T-cell (primary cell): ENCODE measurements at places on chromosomes 2 and 18.

GRCh38 chr2:139825726-139826125 is 1045.5 kb upstream of the NXPH2 start:
- no peak for DNase-seq

GRCh38 chr2:240456447-240457222 is 21.2 kb downstream of the GPC1 start:
- no peak for DNase-seq

DNA sequence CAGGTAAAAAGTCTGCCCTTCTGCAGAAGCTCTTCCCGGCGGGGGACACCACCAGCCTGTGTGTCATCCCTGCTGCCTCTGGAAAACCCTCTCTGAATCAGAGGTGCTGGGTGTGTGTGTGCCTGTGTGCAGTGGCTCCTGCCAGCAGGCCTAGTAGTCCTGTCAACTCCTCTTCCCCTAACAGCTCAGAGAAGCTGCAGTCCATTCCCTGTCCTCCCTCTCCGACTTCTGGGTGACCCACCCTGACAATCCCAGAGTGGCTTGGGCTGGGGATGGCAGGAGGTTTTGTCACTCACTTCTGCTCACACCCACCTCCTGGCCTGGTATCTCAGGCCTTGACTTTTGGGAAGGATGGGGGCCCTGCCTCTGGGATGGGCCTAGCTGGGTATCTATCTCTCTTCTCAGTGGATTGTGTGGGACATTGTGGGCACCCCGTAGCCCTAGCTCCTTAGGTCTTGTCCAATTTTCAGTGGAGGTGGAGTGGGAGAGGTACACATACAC is 2.3 kb downstream of the WNT10A start:
- DNase-seq = no peak

DNA sequence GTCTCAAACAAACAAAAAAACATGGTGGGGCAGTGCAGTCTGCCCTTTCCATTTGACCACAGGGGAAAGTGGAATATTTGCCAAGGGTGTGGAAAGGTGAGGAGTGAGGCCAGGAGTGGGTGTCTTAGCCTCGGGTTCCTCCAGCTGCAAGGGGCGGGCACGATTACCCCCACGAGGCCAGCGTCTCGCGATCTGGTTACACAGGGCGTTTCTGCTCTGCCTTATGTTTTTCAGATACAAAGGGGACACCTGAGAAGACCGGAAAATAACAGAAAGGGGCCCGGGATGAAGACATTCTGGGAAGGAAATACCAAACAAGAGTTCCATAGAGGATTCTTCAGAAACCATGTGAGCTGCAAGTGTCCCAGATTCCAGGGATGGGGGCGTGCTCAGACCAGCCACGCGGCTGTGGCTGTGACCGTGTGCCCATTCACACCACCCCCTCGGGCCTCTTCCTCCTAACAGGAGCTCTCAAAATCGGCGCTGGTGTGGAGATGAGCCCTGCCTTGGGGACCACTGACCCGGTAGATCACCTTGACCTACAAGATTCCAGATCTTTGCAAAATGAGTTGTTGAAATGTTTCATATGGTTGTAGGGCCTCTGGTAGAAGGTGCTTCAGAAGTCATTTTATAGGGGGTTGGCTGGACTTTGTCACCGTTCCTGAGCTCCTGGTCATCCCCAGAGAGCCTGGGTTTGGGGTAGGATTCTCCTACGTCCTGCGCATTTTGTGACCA is 34.2 kb downstream of the FAM178B start:
- no peak for DNase-seq

- DNase-seq = no peak
Observed at GRCh38 chr2:127984551-127984950, 43.3 kb downstream of the SAP130 start.

DNA sequence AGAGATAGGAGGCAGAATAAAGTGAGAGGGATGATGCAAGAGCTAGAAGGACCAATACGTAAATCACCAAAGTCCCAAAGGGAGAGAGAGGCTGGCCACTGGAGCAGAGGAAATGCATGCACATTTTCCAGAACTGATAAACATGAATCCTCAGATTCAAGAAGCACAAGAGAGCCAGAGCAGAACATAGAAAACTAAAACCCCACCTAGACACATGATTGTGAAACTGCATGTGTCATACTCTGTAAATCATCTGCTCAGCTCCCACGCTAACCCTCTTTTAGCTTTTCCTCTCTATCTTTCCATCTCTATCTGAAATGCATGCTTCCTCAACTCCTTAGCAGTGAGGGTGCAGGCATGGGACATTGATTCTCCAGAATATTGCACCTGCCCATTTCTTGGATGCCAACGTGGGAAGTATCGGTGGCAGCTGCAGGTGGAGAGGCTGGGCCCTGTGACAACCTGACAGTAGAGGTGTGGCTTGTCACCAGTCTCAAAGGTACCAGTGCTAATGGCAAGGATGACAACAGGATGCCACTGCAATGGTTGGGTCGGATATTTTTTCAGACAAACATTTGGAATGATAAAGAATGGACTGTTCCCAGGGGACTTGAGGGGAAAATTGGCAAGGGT is 89.3 kb upstream of the OTOS start:
- DNase-seq = no peak

DNA sequence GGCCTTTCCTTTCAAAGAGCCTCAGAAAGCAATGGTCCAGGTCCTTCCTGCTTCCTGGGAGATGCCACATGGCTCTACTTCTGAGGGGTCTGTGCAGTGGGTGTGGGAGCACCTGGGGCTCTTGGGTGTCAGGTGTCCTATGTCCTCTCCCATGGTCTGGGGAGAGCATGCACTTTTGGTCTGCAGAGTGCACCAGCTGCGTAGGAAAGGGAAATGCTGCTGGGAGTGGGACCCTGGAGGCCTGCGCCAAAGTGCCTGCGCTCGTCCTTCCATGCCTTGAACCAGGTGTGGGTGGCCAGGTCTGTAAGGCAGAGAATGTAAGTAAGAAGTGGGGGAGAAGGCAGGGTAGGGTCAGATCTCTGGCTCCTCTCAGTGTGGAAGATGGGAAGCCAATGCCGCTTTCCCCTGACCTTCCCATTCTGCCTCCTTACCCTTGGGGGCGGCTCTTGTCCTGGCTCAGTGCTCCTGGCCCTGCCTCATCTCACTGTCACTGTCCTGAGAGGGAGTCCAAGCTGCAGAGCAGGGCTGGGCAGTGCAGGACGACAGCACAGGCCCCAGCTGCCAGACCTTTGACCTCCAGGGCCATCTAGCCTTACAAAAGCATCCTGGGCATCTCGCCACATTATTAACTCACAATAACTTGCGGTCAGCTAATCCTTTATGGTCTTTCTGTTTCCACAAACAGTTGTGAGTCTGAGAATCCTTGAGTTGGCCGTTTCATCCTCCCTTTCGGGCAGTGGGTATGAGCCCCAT is 6.6 kb upstream of the PROM2 start:
- peak; percentile 4 for DNase-seq

GRCh38 chr2:29276151-29276550 is 160.9 kb downstream of the CLIP4 start:
- DNase-seq = no peak

DNA sequence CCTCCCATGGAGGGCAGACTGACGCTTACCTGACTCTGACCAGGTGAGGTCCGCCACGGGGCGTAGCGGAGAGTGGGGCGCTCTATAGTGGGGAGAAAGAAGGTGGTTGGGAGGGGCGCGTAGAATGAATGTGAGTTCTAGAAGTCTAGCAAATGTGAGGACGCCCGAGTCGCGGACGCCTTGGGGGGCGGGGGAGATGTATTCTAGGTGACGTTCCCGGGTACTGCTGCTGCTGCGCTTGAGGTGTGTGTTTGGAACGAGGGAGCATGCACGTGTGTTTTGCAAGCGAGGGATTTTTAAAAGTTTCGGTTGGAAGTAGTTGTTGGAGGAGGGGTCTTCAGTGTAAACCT is 758 bp downstream of the RIF1 start:
- peak; percentile 39 for DNase-seq

- DNase-seq = no peak
Observed at GRCh38 chr2:157508676-157509075, 64.8 kb upstream of the CYTIP start.

DNA sequence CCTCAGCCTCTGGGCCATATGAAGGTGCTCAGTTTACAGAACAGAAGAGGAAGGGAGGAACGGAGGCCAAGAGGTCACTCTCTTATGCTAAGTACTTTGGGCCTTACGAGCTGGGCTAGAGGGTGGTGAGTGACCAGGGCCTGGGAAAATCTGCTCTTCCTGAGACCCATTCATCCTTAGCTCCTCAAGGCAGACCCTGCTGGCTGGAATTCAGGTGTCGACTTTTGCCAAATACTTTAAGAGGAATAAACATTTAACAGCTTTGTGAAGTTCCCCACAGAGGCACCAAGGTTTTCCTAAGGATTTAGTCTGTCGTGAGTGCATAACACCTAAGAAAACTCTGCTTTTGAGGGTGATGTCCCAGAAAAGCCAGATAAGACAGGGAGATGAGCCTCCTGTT is 129.7 kb upstream of the SIX2 start:
- DNase-seq = no peak

DNA sequence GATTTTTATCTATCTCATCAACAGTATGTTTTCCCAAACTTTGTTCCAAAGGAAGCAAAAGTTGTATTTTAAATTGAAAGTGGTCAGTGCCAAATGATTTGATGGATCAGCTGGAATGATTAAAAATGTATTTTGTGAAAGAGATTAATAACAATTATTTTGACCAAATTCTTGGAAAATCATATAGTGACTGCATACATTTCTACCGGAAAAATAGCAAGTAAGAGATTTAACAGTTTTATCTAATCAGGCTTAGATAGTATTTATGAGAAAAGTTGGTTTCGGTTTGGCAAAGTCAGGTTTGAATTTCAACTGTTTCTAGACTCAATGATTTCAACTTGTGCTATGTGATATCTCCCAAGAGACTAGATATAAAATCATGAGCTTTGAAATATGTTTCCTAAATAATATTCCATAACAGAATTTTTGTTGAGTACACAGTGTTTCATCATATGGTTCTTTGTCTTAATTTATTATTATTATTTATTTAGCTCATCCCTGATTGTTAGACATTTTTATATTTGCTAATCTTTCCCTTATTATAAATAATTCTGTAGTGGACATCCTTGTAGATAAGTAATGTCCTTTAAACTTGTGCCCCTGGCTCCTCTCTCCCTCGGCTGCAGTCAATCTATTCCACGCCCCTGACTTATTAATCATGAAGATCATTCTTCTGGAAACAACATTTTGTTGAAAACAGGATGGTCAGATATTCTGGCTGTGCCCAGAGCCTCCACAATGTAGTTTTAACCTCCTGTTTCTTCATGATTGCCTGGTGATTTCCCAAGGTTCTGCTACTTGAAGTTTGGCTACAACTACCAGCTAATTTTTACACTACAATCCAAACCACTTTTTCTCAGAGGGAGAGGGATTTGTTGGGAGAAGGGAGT is 520.7 kb upstream of the TCF4 start:
- no peak for DNase-seq

GRCh38 chr18:24987303-24988252 is 364.4 kb downstream of the ZNF521 start:
- no peak for DNase-seq

DNA sequence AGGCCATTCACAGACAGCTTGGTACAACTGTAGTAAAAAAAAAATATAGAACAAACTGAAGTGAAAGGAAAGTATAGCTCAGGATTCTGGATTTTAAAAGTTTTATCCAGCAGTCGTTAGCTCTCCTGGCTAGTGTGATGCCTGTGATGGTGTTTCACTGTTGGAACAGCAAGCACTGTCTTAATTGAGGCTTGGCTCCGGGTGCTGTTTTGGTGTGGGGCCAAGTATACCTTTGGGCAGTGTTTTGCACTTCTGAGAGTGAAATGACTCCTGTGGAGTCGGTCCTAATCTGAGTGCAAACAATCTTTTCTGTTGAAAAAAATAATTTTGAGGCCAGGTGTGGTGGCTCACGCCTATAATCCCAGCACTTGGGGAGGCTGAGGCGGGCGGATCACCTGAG is 28.7 kb upstream of the RAB1A start:
- DNase-seq = no peak
